ENCODE measurements at places on chromosomes 12 and 14.

DNA sequence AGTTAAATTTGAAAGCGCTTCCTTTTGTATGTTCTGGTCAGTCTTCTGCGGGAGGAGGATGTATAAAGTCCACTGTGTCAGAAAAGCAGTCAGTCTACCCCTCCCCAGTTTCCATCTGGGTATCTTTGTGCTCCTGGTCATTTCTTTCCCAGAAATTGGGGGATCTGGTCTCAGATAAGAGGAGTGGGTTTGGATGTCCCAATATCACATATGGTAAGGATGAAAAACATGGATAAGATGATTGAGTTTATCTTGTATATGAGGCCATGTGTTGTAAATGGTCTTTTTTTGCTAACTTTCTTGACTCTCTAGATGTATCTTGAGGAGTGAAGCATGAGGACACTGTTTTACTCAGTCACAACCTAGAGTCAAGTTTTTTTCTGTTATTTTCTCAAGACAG lies 186.8 kb upstream of the HIF1A start:
- DNase-seq: no peak

- no peak for DNase-seq
Observed at GRCh38 chr14:34684578-34684977, 29.8 kb downstream of the CFL2 start.

DNA sequence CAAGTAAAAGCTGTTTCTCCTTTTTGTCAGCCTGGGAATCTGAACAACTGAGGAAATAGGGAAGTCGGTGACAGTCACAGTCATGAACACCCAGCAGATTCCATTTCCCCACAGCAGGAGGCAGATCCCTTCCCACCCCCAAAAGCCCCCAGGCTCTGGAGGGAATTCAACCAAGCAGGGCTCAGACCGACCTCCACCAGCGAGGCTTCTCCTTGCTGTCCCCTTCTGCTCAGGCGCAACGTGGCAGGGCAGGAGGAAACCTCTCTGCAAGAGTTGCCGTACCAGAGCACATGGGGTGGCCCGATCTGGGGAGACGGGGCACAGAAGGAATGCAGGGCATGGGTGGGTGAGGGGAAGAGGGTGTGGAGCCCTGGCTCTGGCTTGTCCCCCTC lies 319 bp downstream of the GALNT6 start:
- no peak for DNase-seq

DNA sequence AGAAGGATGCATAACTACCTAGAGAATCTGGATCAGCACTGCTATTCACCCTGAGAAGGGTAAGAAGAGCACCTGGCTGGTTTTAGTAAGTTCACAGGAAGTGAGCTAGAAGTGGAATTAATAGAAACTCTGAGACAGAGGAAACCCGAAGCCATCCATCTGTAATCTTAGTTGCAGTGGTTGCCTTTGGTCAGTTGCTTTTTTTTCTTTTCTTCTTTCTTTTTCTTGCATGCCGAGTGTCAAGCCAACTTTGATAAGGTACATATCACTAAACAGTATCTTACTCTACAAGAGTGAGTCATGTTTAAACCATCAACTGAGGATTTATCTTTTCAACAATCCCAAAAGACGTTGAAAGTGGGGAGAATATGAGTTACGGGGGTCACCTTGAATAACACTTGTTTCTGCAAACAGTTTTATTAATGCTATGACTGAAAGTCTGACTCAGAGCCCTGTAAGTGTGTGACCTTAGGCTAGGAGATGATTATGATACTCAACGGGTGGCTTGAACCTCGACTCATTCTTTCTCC lies 26.7 kb downstream of the C12orf75 start:
- DNase-seq: no peak

DNA sequence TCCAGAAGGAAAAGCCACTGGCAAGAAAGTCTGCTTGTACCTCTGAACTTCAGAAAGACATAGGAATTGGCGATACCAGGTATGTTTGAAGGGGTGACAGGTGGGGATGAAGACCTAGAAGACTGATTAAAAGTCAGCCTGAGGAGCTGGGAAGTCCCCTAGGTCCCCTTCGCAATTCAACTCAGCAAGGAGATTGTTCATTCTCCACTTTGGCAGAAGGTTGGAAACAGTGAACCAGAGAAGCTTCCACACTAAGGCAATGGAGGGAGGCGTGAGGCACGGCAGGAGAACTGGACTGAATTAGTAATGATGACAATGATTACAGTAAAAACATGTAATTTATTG lies 240.3 kb upstream of the TMPO start:
- DNase-seq: no peak

GRCh38 chr14:69625299-69626131 lies 14.1 kb downstream of the SUSD6 start:
- DNase-seq: peak; percentile 52

Data from putamen (tissue), 1 donor.